H1 (cell line): ENCODE measurements at places on chromosomes 7 and 10. TPM values are rescaled to one million over a fixed set of nuclear protein-coding genes. Genes with fewer than 3 reads are reported as not detected.

- H3K36me3 ChIP-seq: no peaks in the 10 kb centered on the region
- no peaks in the 10 kb centered on the region for H3K4me1 ChIP-seq
- no peak overlapping the region for H3K27ac ChIP-seq
- peak; percentile 38 for DNase-seq
These were observed 28.4 kb upstream of the CDHR3 start for GRCh38 chr7:105934572-105935185.

DNA sequence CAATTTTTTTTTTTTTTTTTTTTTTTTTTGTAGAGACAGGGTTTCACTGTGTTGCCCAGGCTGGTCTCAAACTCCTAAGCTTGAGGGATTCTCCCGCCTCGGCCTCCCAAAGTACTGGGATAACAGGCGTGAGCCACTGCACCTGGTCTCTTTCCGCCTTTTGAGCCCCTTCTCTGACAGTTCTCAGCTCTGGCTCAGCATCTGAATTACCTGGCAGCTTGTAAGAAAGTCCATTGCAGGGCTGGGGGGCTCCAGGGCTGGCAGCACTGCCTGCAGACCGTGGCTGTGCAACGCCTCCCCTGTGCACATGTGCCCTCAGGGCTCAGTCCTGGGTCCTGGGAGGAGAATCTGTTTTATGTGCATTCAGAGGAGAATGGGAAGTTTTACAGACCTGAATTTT lies 37.6 kb downstream of the VWA2 start:
- no peaks in the 10 kb centered on the region for H3K4me1 ChIP-seq
- H3K4me3 ChIP-seq: no peak overlapping the region
- no peaks in the 10 kb centered on the region for H3K27me3 ChIP-seq
- H3K36me3 ChIP-seq: no peaks in the 10 kb centered on the region

DNA sequence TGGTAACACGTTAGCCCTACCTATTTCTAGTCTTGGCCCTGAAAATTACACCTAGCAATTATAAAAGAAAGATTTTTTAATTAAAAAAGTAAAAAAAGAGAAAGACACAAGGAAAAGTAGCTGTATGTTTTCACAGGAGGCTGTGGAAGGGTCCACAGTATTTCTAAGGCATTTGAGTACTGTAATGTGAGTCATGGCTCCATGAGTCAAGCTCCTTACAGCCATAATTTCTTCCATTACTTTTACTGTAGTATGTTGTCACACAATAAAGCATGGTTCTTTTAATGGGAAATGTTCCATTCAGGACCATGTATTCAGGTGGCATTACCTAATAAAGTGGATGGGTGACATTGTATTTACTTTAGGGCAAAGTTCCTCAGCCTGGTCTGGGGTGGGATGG lies 113.4 kb downstream of the GPR37 start:
- H3K27me3 ChIP-seq: no peaks in the 10 kb centered on the region
- H3K27ac ChIP-seq: no peak overlapping the region
- H3K4me1 ChIP-seq: no peaks in the 10 kb centered on the region
- H3K4me3 ChIP-seq: no peak overlapping the region
- DNase-seq: no peak
- no peaks in the 10 kb centered on the region for H3K36me3 ChIP-seq

GRCh38 chr10:103713676-103714075 lies 141.7 kb downstream of the SH3PXD2A start:
- no peak for DNase-seq
- no peaks in the 10 kb centered on the region for H3K36me3 ChIP-seq
- H3K27ac ChIP-seq: no peak overlapping the region
- no peak overlapping the region for H3K4me3 ChIP-seq
- H3K4me1 ChIP-seq: 0 out of 2 replicates have a peak, but pooled peaks cover 3% of the 10 kb centered on the region
- H3K27me3 ChIP-seq: no peaks in the 10 kb centered on the region

- H3K27ac ChIP-seq: peak overlapping the region; percentile 27; the same call in 1 of the 2 replicates
- H3K36me3 ChIP-seq: peaks cover 60% of the 10 kb centered on the region
- no peak overlapping the region for H3K4me3 ChIP-seq
- DNase-seq: no peak
- H3K4me1 ChIP-seq: 0 out of 2 replicates have a peak, but pooled peaks cover 2% of the 10 kb centered on the region
- no peaks in the 10 kb centered on the region for H3K27me3 ChIP-seq
These were observed 43.5 kb downstream of the ACSM6 start for GRCh38 chr10:95237376-95238170.

GRCh38 chr7:87513735-87514335 lies 38.4 kb upstream of the ABCB4 start:
- H3K36me3 ChIP-seq: no peaks in the 10 kb centered on the region
- H3K27me3 ChIP-seq: no peaks in the 10 kb centered on the region
- H3K27ac ChIP-seq: no peak overlapping the region
- no peak overlapping the region for H3K4me3 ChIP-seq
- no peak for DNase-seq

- H3K27ac ChIP-seq: no peak overlapping the region
- H3K4me3 ChIP-seq: no peak overlapping the region
- H3K4me1 ChIP-seq: no peaks in the 10 kb centered on the region
- no peaks in the 10 kb centered on the region for H3K27me3 ChIP-seq
- no peak for DNase-seq
These were observed 60.4 kb downstream of the TPST1 start for GRCh38 chr7:66265566-66265965.

DNA sequence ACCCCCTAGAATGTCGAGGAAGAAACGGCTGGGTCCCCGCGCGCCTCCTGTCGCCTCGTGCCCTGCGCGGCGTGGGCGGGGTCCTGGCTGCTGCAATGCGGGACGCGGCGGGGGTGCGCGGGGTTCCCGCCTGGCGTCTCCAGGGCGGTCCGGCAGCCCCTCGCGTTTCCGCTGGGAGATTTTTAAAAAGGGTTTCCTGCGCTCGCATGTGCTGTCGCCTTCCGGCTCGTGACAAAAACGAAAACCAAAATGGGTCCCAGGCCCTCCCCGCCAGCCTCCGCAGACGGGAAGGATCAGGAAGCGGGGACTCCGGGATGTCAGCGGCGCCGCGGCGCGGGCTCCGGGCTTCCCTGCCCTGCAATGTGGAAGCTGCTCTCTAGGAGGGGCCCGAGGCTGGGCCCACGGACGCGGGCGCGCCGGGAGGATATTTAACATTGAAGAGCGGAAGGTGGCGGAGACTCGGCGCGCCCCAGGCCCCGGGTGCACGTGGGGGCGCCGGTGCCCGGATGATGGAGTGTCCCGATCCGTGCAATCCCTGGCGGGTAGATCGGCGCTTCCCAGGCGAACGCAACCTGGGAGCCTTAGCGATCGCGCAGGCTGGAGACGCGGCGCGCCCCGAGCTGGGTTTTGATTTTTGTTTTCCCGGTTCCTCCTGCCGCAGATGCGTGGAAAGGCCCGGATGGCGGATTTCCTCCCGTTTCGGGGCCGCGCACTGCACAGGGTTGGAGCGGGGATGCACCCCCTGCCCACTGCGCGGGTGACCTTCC lies 1.0 kb downstream of the PFKP start:
- H3K4me3 ChIP-seq: peak overlapping the region; percentile 78
- H3K27ac ChIP-seq: no peak overlapping the region; the same call in 1 of the 2 replicates
- H3K27me3 ChIP-seq: peaks cover 13% of the 10 kb centered on the region

DNA sequence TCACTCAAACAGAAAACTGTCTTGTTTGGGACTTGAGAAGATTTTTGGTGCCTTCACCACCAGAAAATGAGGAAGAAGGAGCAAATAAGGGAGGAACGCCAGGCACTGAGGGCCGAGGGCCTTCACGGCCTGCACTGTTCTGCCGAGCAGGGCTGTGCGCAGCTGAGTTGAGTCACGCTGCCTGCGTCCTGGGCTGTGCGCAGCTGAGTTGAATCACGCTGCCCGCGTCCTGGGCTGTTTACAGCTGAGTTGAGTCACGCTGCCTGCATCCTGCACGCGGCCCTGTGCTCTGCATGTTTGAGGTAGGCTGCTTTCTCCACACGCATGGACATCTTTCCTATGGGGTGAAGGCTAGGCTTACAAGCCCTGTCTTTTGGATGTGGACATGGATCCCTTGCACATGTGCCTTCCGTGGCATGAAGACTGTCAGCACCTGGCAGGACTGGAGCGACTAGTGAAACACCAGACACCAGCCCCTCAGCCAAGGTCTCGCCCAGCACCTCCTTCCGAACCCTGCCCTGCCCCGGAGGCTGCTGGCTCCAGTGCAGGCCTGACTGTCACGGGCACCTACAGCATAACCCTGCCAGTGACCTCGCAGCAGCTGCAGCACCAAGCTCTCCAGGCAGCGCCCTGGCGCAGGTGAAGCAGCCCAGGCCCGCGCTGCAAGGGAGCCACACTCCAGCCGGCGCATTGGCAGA lies 96.7 kb downstream of the HTR5A start:
- H3K27ac ChIP-seq: no peak overlapping the region
- H3K36me3 ChIP-seq: no peaks in the 10 kb centered on the region
- H3K4me3 ChIP-seq: no peak overlapping the region
- DNase-seq: no peak

DNA sequence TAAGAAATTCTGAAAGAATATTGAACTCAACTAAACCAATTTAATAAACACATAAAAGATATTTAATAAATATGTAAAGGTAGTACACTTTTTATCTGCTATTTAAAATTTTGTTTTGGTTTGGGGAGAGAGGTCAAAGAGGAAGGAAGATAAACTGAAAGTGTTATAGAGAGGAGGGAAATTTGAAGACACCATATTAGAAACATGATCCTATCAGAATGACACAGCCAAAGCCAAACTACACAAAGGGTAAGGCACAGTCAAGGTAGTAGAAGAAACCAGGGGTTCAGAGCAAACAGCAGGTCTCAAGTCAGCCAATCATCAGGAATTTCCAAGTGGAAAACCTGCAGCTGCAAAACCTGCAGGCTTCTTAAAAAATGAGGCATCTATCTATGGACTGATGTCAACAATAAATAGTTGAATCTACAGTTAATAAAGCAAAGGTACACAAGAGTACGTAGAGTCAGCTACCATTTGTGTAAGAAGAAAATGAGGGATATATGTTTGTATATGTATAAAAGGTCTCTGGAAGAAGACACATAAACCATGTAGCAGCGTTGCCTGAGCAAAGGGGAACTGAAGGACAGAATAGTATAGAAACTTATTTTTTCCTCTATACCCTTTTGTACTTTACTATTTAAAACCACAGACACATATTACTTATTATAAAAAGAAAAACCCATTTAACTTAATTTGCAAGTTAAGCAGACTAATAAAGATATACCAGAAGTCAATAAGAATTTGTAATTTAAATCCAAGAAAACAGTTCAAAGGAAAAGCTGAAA lies 10.0 kb downstream of the ZNF800 start:
- H3K4me1 ChIP-seq: no peaks in the 10 kb centered on the region
- DNase-seq: no peak
- no peak overlapping the region for H3K4me3 ChIP-seq
- no peaks in the 10 kb centered on the region for H3K36me3 ChIP-seq
- H3K27ac ChIP-seq: no peak overlapping the region
- no peaks in the 10 kb centered on the region for H3K27me3 ChIP-seq

- no peaks in the 10 kb centered on the region for H3K27me3 ChIP-seq
- H3K4me1 ChIP-seq: peaks cover 2% of the 10 kb centered on the region; the same call in 1 of the 2 replicates
- no peaks in the 10 kb centered on the region for H3K36me3 ChIP-seq
- no peak for DNase-seq
- H3K27ac ChIP-seq: no peak overlapping the region
- H3K4me3 ChIP-seq: no peak overlapping the region
These were observed 152.4 kb downstream of the NSUN6 start for GRCh38 chr10:18498998-18499397.

DNA sequence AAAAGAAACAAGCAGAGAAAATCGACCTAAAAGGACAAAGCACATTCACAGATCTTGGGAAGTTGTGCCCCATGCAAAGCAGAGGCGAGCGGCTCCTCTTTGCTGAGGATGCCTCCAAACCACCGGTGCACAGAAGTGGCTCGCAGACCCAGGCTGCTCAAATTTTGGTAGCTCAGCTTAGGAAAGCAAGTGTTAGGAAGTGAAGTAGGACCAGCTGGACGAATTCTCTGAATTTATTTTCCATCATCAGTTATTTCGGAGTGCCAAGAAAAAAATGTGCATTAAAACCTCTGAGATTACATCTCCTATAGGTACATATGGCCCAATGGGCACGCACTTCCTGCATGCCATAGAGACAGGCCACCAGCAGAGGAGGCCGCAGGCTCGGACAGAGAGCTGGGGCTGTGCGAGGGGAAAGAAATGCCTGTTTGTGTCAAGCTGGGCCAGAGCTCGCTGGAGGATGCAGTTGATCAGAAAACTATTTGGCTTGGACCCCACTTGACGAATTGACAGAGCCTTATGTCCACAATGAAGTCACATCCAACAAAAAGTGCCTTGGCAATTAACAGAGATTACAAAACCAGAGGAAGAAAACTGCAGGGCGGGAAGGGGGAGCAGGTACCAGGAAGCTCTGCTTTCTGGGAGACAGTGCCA lies 122.3 kb upstream of the LYZL2 start:
- peak; percentile 82 for DNase-seq
- no peaks in the 10 kb centered on the region for H3K4me1 ChIP-seq
- no peaks in the 10 kb centered on the region for H3K36me3 ChIP-seq
- no peak overlapping the region for H3K27ac ChIP-seq
- no peaks in the 10 kb centered on the region for H3K27me3 ChIP-seq
- no peak overlapping the region for H3K4me3 ChIP-seq

DNA sequence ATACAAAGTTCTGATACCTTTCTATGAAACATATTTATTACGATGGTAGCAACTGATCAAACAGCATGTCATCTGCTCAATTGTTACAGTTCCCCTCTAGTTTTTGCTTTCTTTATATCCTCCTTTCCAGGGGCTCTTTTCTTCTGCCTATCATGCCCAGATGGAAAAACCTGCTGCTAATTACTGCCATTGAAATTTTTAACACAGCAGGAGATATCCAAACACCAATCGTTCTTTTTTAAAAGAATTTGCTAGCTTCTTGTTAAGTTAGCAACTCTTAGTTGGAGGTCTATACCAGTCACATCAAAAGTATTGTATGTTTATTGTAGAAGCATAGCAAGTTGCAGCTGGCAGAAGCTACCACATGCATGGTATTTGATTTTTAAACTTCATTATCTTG lies 768.5 kb downstream of the NXPH1 start:
- no peak overlapping the region for H3K4me3 ChIP-seq
- H3K4me1 ChIP-seq: no peaks in the 10 kb centered on the region
- H3K27me3 ChIP-seq: no peaks in the 10 kb centered on the region
- H3K36me3 ChIP-seq: no peaks in the 10 kb centered on the region

- H3K27ac ChIP-seq: no peak overlapping the region
- no peaks in the 10 kb centered on the region for H3K4me1 ChIP-seq
- H3K27me3 ChIP-seq: no peaks in the 10 kb centered on the region
- H3K4me3 ChIP-seq: no peak overlapping the region
- H3K36me3 ChIP-seq: no peaks in the 10 kb centered on the region
These were observed 867.1 kb upstream of the PHF14 start for GRCh38 chr7:10106609-10107008.

GRCh38 chr7:96085953-96086352 lies 235.9 kb downstream of the SLC25A13 start:
- H3K4me1 ChIP-seq: no peaks in the 10 kb centered on the region
- H3K27ac ChIP-seq: no peak overlapping the region
- H3K27me3 ChIP-seq: no peaks in the 10 kb centered on the region
- H3K4me3 ChIP-seq: no peak overlapping the region
- no peak for DNase-seq
- H3K36me3 ChIP-seq: no peaks in the 10 kb centered on the region

GRCh38 chr7:4775848-4776623 lies 613 bp downstream of the AP5Z1 start:
- peak overlapping the region; percentile 82 for H3K4me3 ChIP-seq
- H3K27me3 ChIP-seq: 0 out of 2 replicates have a peak, but pooled peaks cover 2% of the 10 kb centered on the region

Gene ANKRD61
- 0.32 and 0.42 TPM in 2 replicates for total RNA-seq

Gene STRIP2
- total RNA-seq: 7.9 and 8.2 TPM in 2 replicates

Gene CTAGE15
- total RNA-seq: 0.61 and 0.86 TPM in 2 replicates

Gene NEUROG3
- 0.31 TPM in 1 of 2 replicates, not detected in the other for total RNA-seq

Gene ADAM12
- total RNA-seq: 0.07 and 0.19 TPM in 2 replicates

Gene NPY4R2
- total RNA-seq: not detected in 2 replicates

Gene OR2A42
- not detected in 2 replicates for total RNA-seq

Gene PKD1L1
- 0.22 and 0.25 TPM in 2 replicates for total RNA-seq

Gene SYT15
- 0.61 and 1.5 TPM in 2 replicates for total RNA-seq

Gene ATP6V0A4
- total RNA-seq: 0.47 and 0.78 TPM in 2 replicates
